Activated T-helper 1 cell treated with anti-CD3 and anti-CD28 coated beads, Interleukin-12 subunit alpha, Interleukin-12 subunit beta, Interleukin-2, Interleukin-4 antibody, amounts not matched to agents 30 ng/mL and 10 ng/mL and 1 ng/mL, durations not matched to agents 14 hours and 24 hours and 36 hours (primary cell): ENCODE measurements at places on chromosomes 5 and 9. TPM values are rescaled to one million over a fixed set of nuclear protein-coding genes. Genes with fewer than 3 reads are reported as not detected.

Gene NDUFB6
- 46.3 and 48.2 TPM in 2 replicates for total RNA-seq

Gene MZB1
- 38.1 and 38.8 TPM in 2 replicates for total RNA-seq

Gene FRRS1L
- not detected in 2 replicates for total RNA-seq

Gene IFNK
- not detected in 2 replicates for total RNA-seq

Gene PCDHB2
- total RNA-seq, result not detected in 2 replicates

Gene GPSM1
- total RNA-seq, result 18.3 and 19.1 TPM in 2 replicates

Gene GALNT12
- total RNA-seq, result 2.3 and 2.5 TPM in 2 replicates

Gene TENT4A
- 40.6 and 42.3 TPM in 2 replicates for total RNA-seq

Gene SPINK13
- total RNA-seq, result not detected in 2 replicates

Gene CCIN
- not detected in 2 replicates for total RNA-seq

GRCh38 chr5:118195211-118195610, 793.1 kb downstream of the DTWD2 start:
- H3K36me3 ChIP-seq, result no peaks in the 10 kb centered on the region
- no peak for DNase-seq
- H3K27ac ChIP-seq, result no peak overlapping the region
- H3K4me3 ChIP-seq, result no peak overlapping the region
- H3K27me3 ChIP-seq, result no peaks in the 10 kb centered on the region

DNA sequence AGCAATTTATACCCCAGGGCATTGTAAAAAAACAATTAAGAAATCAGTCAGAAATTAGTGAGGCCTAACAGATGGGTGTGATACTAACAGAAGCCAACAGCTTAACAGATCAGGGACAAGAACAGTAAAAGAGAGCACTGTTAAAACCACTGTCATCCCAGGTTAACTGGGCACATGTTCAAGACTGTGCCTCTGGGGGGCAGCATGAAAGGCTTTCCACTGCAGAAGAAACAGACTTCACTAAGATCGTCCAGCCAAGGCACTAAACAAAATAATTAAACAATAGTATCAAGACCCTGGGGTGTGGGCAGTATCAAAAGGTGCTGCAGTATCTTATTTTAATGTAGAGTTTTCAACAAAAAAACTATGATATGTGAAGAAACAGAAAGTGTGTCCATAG, 43.5 kb downstream of the FBN2 start:
- no peaks in the 10 kb centered on the region for H3K36me3 ChIP-seq
- no peak overlapping the region for H3K27ac ChIP-seq
- DNase-seq, result no peak
- H3K4me1 ChIP-seq, result no peaks in the 10 kb centered on the region
- H3K27me3 ChIP-seq, result no peaks in the 10 kb centered on the region

DNA sequence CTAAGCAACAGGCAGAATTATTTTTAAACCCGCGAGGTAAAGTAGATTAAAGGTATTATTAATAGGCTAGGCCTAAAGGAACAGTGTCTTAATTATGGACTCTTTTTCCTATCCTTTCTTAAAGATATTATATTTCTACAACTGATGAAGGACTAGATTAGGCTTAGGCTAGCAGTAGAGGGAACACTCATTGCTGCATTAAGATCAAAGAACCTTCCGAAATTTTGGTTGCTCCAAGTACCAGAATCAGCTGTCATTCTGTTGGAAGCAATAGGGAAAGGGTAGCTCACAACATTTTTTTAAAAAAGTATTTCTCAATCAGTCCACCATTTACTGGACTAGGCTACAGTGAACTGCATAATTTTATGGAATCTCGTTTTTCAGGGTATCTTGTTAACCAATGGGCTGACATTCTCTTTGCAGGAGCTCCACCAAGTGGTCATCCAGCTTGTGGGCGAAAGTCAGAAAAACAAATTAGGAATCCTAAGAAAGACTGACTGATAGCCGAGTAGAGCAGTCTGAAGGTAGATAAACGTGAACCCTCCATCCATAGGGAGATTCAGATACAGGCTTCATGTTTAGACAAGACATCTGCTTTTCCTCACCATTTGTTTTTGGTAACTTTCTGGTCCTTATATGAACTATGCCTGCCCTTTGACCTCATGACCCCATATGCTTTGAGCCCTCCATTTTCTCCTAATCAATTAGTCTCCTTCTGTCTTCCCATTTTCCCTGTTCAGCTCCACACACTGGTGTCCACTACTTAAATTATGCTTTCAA, 103.6 kb upstream of the CHD1 start:
- no peak for DNase-seq
- H3K4me3 ChIP-seq, result peak overlapping the region; percentile 79
- peaks cover 78% of the 10 kb centered on the region for H3K4me1 ChIP-seq
- peaks cover 2% of the 10 kb centered on the region for H3K27me3 ChIP-seq
- peak overlapping the region; percentile 86 for H3K27ac ChIP-seq

DNA sequence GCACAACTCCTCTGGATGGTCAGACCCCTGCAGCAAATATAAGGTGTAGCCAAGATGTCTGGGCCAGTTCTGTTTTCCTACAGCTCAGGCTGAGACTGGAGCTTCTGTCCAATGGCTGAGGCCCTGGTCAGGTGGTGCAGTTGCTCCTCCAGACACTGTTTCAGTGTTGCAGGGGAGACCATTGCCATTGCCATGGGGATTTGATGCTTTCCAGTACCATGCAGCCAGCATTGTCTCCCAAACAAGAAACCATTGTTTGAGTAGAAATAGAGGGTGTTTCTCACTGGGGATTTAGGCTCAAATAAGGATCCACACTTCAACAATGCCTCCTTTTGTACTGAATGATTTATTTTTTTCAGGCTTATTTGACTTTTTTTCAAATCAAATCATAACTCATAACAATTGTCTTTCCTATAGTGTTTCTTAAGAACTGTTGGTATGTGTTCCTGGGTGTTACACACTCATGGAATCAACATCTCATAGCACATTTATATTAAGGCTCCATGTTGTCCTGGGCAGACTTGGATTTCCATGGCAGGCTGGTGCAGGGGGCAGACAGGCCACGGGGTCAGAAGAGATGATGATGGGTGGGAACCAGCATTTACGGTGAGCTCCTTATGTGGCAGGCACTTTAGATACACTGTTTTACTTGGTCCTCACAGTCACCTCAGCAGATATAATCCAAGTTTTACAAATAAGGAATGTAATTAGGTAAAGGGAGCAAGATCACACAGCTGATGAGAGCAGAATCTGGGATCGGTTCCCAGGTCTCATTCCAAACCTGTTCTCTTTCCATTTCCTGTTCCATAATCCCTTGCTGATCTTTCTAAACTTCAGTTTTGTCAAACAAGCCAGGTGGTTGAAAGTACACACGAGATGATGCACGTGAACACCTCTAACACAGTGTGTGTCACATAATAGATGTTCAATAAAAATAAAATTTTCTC, 95.9 kb upstream of the GNAQ start:
- peaks cover 1% of the 10 kb centered on the region for H3K36me3 ChIP-seq
- peaks cover 8% of the 10 kb centered on the region for H3K27me3 ChIP-seq
- DNase-seq, result no peak
- H3K4me3 ChIP-seq, result no peak overlapping the region

- no peak for DNase-seq
- no peaks in the 10 kb centered on the region for H3K4me1 ChIP-seq
- no peak overlapping the region for H3K27ac ChIP-seq
- no peaks in the 10 kb centered on the region for H3K36me3 ChIP-seq
- no peaks in the 10 kb centered on the region for H3K27me3 ChIP-seq
- no peak overlapping the region for H3K4me3 ChIP-seq
Measured at GRCh38 chr9:12759761-12760160, 15.1 kb upstream of the LURAP1L start.

- H3K27me3 ChIP-seq, result peaks cover 8% of the 10 kb centered on the region
- no peaks in the 10 kb centered on the region for H3K4me1 ChIP-seq
- no peak for DNase-seq
- H3K4me3 ChIP-seq, result no peak overlapping the region
Measured at GRCh38 chr9:87592554-87593358, 95.1 kb downstream of the DAPK1 start.

DNA sequence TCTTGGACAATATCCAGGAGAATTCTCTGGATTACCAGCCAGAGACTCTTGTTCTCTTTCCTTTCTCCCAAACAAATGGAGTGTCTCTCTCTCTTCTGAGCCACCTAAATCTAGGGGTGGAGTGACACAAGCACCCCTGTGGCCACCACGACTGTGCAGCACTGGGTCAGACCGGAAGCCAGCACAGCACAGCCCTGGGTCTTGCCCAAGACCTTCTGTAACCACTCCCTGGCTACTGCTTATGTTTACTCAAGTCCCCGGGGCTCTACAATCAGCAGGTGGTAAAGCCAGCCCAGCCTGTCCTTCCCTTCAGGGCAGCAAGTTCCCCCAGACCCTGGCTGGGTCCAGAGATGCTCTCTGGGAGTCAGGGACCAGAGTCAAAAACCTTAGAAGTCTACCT, 110.0 kb upstream of the TUT7 start:
- H3K27ac ChIP-seq, result no peak overlapping the region
- no peaks in the 10 kb centered on the region for H3K36me3 ChIP-seq
- H3K4me1 ChIP-seq, result no peaks in the 10 kb centered on the region

DNA sequence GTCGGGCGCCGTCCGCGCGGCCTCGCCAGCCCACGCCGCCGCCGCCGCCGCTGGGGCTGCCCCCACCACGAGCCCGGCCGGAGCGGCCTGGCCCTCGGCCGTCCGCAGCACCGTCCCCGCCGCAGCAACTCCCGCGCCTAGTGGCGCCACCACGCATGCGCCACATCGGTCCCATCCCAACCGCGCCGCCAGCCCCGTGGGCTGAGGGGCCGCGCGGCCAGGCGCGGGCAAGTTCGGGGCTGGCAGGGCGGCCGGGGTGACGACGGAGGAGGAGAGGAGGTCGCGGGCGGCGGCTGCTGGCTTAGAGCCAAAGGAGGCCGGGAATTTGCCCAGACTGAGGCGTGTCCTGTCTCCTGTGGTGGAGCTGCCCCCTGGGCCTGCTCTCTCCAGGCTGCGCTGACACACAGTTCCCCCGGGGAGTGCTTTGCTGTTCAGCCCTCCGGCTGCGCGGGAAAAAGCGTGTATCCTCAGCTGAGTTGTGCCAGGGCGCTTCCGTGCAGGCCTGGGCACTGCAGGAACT, at the start of gene TUSC1:
TUSC1 (minus strand) TSS at position 298 of the 520 bp plus-strand sequence; CDS start at position 166, 132 bp downstream.
- no peaks in the 10 kb centered on the region for H3K4me1 ChIP-seq
- peaks cover 14% of the 10 kb centered on the region for H3K27me3 ChIP-seq
- no peak for DNase-seq
- H3K27ac ChIP-seq, result no peak within 1 kb of the TSS
- H3K4me3 ChIP-seq, result peak within 1 kb of the TSS; percentile 19

GRCh38 chr5:38117784-38118479, 140.4 kb upstream of the EGFLAM start:
- DNase-seq, result no peak
- H3K27ac ChIP-seq, result no peak overlapping the region
- H3K4me1 ChIP-seq, result no peaks in the 10 kb centered on the region
- peaks cover 4% of the 10 kb centered on the region for H3K27me3 ChIP-seq

GRCh38 chr5:31485376-31486207, 46.3 kb downstream of the DROSHA start:
- no peak overlapping the region for H3K4me3 ChIP-seq
- DNase-seq, result no peak
- H3K36me3 ChIP-seq, result peaks cover 37% of the 10 kb centered on the region

DNA sequence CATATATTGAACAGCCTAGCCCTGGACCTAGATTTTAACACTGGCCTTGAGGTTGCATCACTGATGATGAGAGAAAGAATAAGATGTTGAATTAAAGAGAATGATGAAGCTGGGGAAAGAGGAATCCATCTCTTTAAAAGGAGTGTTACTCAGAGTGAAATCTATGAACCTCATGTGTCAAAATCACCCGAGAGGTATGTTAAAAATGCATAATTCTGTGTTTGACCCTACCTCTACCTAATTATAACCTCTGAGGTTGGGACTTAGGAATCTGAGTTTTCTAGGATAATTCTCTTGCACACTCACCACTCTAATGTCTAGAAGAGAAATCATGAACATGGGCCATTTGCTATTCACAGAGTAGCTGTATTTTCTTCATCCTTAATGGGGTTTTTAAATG, 479.4 kb downstream of the ENC1 start:
- no peaks in the 10 kb centered on the region for H3K36me3 ChIP-seq
- no peak overlapping the region for H3K4me3 ChIP-seq
- DNase-seq, result no peak
- peaks cover 7% of the 10 kb centered on the region for H3K27me3 ChIP-seq

- H3K36me3 ChIP-seq, result no peaks in the 10 kb centered on the region
- H3K4me1 ChIP-seq, result no peaks in the 10 kb centered on the region
- DNase-seq, result no peak
- H3K27ac ChIP-seq, result no peak overlapping the region
Measured at GRCh38 chr9:109707355-109707754, 72.6 kb upstream of the PALM2AKAP2 start.

DNA sequence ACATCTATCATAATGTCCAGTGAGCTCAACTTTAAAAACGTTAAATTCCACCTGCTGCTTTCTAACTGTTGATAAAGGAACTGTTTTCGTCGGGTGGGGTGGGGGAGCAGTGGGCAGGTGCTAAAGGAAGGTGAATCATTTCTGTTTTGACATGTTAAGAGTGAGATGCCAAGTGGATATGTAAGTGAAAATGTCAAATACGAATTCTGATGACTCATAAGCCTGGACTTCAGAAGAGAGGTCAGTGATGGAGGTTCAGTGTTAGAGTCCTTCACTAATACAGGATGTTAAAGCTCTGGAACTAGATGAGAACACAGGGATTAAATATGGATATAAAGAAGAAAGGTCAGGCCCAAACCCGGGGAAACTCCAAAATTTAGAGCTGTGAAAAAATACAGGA, 617.9 kb upstream of the CTNND2 start:
- no peak overlapping the region for H3K27ac ChIP-seq
- DNase-seq, result no peak
- H3K4me1 ChIP-seq, result no peaks in the 10 kb centered on the region
- no peaks in the 10 kb centered on the region for H3K36me3 ChIP-seq
- H3K27me3 ChIP-seq, result no peaks in the 10 kb centered on the region

DNA sequence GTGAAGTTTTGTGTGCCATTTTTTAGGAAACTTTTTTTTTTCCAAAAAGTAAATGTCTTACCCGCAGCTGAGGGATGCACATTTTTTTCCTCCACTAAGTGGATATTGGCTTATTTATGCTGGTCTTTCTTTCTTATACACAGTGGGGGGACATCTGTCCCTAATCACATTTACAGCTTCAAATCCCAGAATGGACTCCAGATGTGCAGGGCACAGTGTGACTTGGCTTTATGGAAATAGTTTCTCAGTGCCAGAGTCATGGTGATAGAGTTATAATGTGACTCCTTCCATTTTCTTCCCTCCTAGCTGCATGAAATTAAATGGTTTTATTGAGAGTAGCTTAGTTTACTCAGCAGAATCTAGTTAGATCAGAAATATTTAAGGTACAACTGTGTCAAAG, 66.5 kb downstream of the SV2C start:
- no peaks in the 10 kb centered on the region for H3K4me1 ChIP-seq
- H3K27ac ChIP-seq, result no peak overlapping the region
- H3K4me3 ChIP-seq, result no peak overlapping the region
- peaks cover 10% of the 10 kb centered on the region for H3K27me3 ChIP-seq
- DNase-seq, result no peak

GRCh38 chr9:111037356-111037707, 938 bp downstream of the LPAR1 start:
- DNase-seq, result no peak
- H3K27me3 ChIP-seq, result peaks cover 39% of the 10 kb centered on the region
- H3K36me3 ChIP-seq, result peaks cover 5% of the 10 kb centered on the region
- no peak overlapping the region for H3K27ac ChIP-seq
- peaks cover 11% of the 10 kb centered on the region for H3K4me1 ChIP-seq
